ENCODE measurements at places on chromosomes 6 and 20.

DNA sequence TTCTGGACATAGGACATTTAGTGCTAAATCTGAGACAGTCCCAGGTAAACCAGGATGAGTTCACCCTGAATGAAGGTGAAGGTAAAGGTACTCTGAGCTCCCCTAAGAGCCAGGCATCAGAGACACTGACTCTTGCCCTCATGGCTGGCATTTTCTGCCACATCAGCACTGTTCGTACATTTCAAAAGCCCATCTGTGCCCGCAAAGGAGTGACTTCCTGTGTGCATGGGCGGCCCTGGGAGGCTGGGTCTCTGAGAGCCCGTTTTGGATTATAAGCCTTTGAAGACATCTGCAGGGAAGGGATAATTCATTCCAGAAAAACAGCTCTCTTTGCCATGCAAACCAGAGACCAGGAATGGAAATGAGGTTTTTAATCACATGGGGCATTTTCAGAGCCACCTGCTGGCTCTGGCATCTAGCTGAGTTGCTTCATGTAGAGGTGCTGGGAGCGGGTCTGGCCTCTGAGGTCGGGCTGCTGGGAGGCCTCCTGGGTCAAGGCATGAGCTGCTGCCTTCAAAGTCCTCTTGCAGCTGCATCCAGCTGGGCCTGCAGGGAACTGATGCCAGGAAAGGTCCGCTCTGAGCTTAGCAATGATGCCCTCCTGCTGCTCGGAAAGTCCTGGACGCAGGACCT lies 348.3 kb downstream of the DHX35 start:
- no peak for DNase-seq

DNA sequence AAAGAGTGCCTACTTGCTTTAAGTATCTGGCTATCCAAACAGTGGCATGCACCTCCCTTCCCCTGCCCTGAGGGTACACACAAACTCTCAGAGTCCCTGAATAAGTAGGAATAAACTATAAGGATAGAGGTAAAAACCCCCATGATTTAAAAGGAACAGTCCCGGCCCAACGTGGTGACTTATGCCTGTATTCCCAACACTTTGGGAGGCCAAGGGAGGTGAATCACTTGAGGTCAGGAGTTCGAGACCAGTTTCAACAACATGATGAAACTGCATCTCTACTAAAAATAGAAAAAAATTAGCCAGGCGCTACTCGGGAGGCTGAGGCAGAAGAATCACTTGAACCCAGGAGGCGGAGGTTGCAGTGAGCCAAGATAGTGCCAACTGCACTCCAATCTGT lies 22.2 kb downstream of the SAMHD1 start:
- DNase-seq = no peak

DNA sequence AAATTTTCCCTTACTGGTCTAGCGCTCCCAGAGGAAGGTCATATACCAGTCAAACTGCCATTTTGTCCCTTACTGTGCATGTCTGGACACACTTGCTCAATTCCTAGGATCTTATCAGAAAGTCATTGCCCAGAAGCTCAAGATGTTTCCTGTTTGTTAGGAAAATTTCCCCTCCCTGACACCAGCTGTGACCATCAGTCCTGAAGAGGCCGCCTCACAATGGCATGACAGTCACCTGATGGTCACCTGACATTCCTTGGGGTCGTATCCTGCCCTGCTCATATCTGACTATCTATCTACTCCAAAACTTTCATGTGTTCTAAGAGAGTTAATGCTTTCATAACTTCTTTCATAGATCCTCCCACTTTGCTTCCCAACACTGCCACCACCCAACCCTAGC lies 219.9 kb downstream of the OTOR start:
- no peak for DNase-seq

DNA sequence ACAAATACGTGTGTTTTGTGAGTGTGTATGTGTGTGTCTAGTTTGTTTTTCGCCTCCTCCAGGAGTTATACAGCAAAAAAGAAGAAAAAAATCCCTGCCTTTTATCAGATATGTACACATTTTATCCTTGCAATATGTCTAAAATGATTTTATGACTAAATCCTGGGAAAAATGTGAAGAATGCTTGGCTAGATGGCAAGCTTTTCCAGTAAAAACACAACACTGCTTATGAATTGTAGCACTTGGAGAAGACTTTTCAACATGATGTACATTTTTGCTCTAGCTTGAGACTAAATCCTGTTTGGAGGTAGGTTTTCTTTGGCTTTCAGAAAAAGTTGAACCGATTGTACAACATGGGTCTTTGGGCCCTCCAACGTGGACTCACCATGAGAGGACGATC lies 160.2 kb downstream of the GMPR start:
- no peak for DNase-seq

GRCh38 chr20:48401359-48401758 lies 426.4 kb downstream of the PREX1 start:
- no peak for DNase-seq

- no peak for DNase-seq
Observed at GRCh38 chr6:166551754-166552495, 34.6 kb downstream of the RAMACL start.

GRCh38 chr20:56322681-56323080 lies 36.1 kb upstream of the FAM210B start:
- DNase-seq = no peak

DNA sequence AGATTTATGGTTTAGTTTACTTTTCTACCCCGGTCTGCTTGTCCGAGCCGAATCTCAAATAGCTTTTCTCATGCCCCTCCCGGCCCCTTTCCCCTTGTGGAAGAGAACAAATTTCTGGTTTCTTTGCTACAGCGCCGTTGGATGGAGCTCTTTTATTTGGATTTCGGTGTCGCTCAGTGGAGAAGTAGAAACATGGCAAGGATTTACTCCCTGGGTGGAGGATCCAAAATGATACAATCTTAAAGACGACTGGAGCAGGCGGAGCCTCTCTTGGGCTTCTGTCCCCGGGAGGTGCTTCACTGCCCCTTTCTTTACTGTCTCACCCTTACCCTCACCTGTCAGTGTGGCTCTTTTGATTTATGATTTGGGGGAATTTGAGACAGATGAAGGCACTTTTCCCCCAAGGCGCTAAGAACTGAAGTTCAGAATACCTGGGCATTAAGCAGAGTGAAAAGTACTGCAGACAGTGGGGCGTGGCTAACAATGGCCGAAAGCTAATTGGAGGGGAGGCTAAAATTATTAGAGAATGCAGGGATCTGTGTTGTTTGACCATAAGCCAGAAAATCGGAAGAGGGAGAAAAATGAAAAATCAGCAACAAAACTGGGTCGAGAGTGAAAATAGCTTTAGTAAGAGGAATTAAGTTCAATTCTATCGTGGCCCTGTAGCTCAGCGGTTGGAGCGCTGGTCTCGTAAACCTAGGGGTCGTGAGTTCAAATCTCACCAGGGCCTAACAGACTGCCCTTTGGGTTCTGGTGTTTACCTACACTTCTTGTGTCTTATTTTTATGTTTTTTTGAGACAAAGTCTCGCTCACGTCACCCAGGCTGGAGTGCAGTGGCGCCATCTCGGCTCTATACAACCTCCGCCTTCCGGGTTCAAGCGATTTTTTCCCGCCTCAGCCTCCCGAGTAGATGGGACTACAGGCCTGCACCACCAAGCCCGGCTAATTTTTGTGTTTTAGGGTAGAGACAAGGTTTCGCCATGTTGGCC lies 145.1 kb upstream of the ZNF184 start:
- no peak for DNase-seq

DNA sequence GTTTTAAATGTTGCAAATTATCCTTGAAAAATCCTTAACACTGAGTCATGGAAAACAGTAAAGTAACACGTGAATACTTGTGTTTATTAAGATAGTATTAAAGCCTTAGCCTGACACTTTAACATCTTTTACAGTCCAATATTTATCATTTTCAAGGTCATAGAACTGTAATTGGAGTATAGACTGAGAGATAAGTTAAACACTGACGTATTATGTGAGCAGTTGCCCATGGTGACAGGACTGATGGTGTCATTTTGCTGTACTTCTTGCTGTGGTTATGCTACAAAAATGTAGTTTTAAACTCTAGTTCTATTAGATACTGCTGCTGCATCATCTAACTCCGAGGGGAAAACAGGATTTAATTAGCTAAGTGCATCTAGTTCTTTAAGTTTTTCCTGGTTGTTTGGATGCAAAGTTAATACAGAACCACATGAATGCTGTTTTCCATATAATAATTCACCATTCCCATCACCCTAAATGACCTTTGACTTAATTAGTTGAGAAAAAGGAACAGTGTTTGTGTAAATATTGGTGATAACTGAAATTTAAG lies 37.8 kb downstream of the SLC2A12 start:
- DNase-seq = no peak

DNA sequence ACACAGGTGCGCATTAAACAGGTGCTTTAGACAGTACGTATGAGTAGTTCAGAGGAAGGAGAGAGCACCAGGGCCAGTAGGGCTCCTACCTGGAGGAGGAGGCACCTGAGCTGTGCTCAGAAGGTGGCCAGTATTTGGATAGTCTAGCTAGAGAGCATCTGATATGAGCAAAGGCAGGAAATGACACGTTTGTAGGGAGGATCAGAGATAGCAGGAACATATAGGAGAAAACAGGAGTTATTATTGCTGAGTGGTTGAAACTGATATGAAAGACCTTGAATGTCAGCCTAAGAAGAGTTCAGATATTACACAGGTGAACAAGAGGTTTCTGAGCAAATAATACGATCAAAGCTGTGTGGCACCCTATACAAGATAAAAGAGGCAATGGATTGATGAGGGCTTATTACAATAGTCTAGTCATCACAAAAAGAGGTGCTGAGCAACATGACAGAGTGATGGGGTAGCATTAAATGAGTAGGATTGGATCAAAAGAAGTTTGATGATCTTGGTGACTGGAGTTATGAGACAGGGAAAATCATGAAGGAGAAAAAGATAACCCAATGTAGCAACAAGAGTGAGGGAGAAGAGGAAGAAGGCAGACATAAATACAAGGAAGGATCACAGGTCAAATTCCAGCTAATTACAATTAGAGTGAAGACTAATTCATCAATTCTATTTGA lies 69.8 kb upstream of the HIVEP1 start:
- no peak for DNase-seq

DNA sequence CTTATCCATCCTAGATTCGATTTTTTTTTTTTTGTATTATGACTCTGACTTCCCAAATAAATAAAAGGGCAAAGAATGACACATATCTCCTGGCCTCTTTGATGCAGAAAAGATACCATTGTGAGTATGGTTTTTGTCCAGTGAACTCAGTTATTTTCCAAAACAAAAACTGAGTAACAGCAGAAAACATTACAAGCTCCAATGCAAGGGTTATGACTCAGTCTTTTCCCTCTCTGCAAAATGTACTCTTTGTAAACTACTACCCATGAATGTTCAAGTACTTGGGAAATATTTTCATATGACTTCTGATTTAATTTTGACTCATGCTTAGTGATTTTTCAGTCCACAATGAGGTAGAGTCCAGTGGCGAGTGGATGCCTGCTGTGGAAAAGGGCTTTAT lies 355.3 kb downstream of the RNF144B start:
- DNase-seq = no peak

GRCh38 chr6:163394659-163395058 lies 19.9 kb upstream of the QKI start:
- no peak for DNase-seq

DNA sequence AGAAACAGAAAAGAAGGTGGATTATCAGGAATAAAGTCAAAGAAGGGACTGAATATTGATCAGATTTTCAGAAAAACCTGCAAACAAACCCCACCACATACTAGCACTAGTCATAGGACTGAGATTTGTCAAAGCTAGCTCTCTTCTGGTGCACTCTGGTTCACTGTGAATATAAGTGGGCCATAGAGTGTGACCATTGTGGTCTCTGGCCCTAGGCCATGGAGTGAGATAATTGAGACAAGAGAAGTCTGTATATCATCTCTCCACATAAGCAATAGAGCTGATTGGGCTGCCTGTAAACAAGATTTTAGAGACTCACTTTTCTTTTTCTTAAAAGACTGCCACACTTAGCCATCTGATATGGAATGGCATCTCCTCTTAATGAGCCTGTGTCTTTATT lies 247.2 kb downstream of the LAMA2 start:
- no peak for DNase-seq

GRCh38 chr6:140320081-140321080 lies 945.9 kb upstream of the CITED2 start:
- no peak for DNase-seq

DNA sequence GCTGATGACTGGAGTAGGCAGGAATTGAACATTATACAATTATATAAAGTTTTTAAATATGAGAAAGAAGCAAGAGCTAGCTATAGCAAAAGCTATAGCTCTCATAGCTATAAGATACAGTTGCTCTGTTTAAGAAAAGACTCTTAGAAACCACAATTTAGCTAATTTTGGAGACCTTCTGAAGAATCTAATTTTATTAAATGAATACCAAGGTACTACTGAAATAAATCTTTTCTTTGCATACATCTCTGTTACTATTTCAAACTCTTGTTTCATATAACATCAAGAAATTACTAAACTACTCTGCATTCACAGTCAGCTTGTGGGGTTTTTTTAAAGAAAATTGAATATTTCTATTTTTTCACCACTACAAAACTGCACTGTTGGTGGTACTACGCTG lies 568.7 kb upstream of the MARCKS start:
- no peak for DNase-seq

DNA sequence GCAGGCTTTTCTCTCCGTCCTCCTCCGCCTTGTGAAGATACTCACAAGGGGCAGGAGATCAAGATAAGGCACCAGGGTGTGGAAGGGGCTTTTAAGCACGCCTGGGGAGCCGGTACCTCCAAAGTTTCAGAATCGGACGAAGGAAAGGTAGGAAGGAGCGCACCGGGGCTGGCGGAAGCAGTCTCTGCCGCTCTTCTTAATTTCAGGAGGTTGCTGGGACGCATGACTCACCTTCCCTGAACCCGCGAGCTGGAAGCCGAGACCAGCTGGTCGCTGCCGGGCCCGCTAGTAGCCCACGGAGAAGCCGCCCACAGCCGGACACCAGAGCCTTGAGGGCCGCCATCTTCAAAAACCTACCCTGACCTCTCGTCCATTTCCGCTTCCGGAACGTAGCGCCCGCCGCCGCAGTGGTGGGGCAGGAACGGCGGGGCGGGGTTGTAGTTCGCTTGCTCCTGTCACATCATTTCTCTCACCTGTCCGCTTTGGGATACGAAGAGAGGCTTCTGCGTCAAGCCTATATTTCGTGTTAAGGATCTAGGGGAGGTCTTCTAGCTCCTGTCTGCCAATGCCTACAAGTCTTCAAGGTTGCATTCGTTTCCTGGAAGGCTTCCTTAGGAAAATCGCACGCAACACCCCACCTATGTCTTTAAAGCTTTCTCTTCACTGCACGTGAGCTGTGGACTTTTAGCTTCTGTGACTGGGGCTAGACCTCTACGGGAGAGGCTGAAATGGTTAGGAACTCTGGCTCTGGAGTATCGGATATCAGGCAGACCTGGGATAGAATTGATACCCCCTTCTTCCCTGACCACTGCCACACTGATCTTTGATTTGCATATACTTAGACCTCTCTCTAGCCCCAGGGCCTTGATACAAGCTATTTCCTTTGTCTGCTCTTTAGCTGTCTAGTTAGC lies at the start of gene MRPS18A:
Gene MRPS18A (minus strand): TSS at position 355 of the 911 bp plus-strand sequence. CDS start 12 bp downstream, at position 343.
- DNase-seq = peak; percentile 74
